ENCODE measurements at places on chromosomes 4 and X. TPM values are rescaled to one million over a fixed set of nuclear protein-coding genes. Genes with fewer than 3 reads are reported as not detected.

DNA sequence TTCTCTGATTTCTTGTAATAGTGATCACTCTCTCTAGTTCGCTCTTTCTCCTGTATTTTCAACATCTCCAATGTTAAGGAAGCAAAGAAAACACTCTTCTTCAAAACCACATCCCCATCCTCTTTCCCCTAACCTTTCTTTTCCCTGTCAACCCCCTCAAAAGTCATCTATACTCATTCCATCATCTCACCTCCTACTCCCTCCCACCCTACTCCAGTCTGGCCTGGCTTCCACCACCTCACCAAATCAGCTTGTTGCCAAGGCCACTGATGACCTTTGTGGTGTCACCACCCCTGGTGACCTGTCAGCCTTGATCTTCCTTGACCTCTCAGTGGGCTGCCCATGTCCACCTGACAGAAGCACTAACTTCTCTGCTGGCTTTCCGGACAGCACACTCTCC is 2.3 kb downstream of the FAM3A start:
- DNase-seq = no peak
- H3K4me3 ChIP-seq = no peak overlapping the region
- no peak overlapping the region for H3K27ac ChIP-seq
- peaks cover 10% of the 10 kb centered on the region for H3K4me1 ChIP-seq
- no peaks in the 10 kb centered on the region for H3K36me3 ChIP-seq

GRCh38 chr4:89723096-89723495 is 113.9 kb downstream of the SNCA start:
- H3K27ac ChIP-seq = no peak overlapping the region
- no peak for DNase-seq
- H3K4me3 ChIP-seq = no peak overlapping the region
- H3K4me1 ChIP-seq = no peaks in the 10 kb centered on the region
- no peaks in the 10 kb centered on the region for H3K36me3 ChIP-seq
- H3K27me3 ChIP-seq = no peaks in the 10 kb centered on the region

DNA sequence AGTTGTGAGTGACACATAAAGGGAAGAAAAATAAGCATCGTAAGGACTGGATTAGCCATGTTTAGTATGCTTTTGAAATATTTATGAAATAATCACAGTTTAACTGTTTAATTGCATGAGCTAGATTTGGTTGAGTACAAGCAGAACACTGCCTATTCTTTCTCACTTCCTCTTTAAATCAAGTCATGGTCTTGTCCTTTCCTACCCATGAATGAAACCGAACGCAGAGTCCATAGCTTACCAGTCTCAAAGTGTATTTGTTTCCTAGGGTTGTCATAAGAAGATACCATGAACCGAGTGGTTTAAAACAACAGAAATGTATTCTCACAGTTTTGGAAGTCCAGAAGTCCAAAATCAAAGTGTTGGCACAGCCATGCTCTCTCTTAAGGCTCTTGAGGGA is 684.0 kb upstream of the MAGEB2 start:
- DNase-seq = no peak
- H3K27me3 ChIP-seq = no peaks in the 10 kb centered on the region
- peaks cover 3% of the 10 kb centered on the region for H3K4me1 ChIP-seq
- H3K4me3 ChIP-seq = no peak overlapping the region

DNA sequence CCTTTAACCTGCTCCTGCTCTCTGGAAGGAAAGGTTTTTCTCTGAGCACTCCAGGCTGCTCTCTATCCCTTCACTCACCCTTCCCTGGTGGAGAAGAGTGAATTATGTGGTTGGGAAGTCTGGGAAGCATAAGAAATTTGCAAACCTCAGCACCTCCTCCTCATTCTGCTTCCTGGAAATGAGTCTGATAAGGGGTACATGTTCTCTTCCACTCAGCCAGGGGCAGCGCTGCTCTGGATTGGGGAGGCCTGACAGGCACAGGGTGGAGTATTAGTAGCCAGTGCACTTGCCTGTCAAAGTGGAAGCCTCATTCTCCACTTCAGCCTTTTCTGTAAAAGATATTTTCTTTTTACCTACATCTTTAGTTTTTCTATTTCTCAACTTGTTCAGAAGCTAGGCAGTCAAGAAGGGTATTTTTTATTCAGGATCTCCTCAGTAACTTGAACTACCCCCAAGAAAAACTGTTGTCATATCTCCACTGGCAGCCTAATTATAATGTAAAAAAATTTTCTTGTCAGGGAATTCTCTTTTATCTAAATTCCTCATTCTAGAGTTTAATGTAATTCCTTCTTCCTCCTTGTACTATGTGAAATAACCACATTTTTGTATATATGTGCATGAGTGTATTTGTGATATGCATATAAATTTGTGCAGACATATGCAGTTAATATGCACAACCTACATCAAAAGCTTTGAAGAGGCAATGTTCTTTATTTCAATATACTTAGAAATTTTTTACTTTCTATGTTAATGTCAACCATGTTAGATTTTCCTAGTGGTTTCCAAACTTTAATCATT is 15.3 kb downstream of the ADAMTS3 start:
- no peaks in the 10 kb centered on the region for H3K36me3 ChIP-seq
- no peak overlapping the region for H3K27ac ChIP-seq
- H3K4me1 ChIP-seq = no peaks in the 10 kb centered on the region
- H3K27me3 ChIP-seq = no peaks in the 10 kb centered on the region
- no peak for DNase-seq
- no peak overlapping the region for H3K4me3 ChIP-seq

DNA sequence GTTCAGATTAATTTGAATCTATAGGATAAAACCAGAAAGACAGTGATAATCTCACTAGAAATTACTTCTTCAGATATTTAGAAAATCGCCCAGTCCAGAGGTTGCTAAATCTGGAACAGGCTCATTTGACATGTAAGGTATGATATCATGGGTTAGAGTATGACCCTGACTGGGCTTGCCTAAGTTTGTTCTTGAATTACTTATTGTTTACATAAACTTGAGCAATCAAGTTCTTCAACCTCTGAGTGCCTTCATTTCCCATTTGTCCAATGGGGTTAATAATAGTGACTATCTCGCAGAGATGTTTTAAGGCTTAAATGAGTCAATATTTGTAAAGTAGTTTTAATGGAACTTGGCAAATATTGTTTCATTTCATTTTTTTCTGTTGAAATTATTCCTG is 1947.6 kb upstream of the IGFBP7 start:
- no peak for DNase-seq
- H3K4me3 ChIP-seq = no peak overlapping the region
- H3K27me3 ChIP-seq = no peaks in the 10 kb centered on the region

DNA sequence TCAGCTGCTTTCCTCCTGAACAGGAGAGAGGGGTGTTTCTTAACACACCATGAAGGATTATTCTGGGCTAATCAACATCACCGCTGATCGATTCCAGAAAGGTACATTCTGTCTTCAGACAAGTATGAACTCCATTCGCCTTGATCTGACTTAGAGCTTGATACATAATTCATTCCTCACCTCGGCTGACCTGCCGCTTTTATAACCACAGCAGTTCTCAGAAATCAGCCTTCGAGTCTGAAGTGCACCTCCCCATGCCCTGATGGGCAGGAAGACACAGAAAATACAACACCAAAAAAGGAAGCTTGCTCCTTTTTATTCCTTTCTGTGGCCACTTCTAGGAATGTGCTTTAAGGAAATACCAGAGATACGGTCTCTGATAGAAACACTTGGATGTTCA is 85.7 kb downstream of the JAKMIP1 start:
- H3K4me1 ChIP-seq = no peaks in the 10 kb centered on the region
- no peaks in the 10 kb centered on the region for H3K27me3 ChIP-seq
- no peaks in the 10 kb centered on the region for H3K36me3 ChIP-seq
- no peak overlapping the region for H3K4me3 ChIP-seq
- no peak overlapping the region for H3K27ac ChIP-seq

GRCh38 chr4:164706675-164707074 is 47.3 kb upstream of the SMIM31 start:
- H3K4me3 ChIP-seq = no peak overlapping the region
- no peaks in the 10 kb centered on the region for H3K4me1 ChIP-seq
- no peak for DNase-seq
- no peaks in the 10 kb centered on the region for H3K36me3 ChIP-seq

DNA sequence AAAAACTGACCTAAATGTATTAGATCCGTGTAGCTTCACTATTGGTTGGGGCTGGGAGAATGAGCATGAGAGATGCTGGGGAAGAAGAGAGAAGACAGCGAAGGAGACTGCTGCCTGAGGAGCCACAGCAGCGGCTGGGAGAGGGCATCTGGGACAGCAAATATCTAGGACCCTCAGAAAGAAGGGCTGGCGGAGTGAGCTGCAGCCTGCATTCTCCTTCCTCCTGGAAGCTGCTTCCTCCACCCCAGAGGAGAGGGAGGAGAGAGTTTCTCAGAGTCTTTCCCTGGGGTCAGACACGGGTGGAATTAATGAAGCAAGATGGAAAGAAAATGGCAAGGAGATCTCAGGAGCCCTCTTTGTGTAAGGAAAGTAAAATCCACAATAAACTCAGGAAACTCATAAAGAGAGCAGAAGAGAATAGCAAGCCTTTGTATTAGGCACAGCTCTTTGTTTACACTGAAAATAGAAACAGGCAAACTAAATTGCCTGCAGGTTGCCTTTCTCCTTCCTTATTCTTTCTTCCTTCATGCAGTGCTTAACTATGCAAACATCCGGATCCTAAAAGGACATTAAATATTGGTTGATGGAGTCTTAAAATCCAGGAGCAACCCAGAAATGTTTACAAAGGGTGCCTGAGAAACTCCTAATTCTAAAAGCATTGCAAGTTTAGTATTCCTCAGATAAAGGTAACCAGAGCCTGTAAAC is 130.3 kb upstream of the GALNT7 start:
- no peaks in the 10 kb centered on the region for H3K4me1 ChIP-seq
- no peak overlapping the region for H3K4me3 ChIP-seq
- no peaks in the 10 kb centered on the region for H3K27me3 ChIP-seq
- DNase-seq = no peak
- no peak overlapping the region for H3K27ac ChIP-seq

DNA sequence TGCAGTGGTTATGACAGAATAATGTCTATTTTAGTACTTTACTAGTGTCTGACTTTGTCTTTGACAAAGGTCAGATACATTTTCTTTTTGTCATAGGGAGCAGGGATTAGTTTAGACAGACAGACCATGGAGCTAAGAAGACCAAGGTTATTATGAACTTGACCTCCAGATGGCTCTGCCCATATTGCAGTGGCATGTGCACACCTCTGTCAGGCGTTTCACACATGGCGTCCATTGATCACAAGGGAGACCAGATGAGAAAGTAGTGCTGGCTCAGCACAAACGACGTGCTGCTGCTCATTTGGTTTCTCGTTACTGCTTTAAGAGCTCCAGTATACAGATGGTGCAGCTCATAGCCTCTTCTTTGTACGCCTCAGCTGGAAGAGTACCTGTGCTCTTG is 56.3 kb upstream of the HPSE start:
- no peaks in the 10 kb centered on the region for H3K36me3 ChIP-seq
- no peak overlapping the region for H3K4me3 ChIP-seq
- no peak for DNase-seq
- no peak overlapping the region for H3K27ac ChIP-seq

GRCh38 chr4:80709082-80709869 is 321.2 kb upstream of the BMP3 start:
- no peaks in the 10 kb centered on the region for H3K27me3 ChIP-seq
- no peak overlapping the region for H3K4me3 ChIP-seq
- H3K27ac ChIP-seq = no peak overlapping the region

DNA sequence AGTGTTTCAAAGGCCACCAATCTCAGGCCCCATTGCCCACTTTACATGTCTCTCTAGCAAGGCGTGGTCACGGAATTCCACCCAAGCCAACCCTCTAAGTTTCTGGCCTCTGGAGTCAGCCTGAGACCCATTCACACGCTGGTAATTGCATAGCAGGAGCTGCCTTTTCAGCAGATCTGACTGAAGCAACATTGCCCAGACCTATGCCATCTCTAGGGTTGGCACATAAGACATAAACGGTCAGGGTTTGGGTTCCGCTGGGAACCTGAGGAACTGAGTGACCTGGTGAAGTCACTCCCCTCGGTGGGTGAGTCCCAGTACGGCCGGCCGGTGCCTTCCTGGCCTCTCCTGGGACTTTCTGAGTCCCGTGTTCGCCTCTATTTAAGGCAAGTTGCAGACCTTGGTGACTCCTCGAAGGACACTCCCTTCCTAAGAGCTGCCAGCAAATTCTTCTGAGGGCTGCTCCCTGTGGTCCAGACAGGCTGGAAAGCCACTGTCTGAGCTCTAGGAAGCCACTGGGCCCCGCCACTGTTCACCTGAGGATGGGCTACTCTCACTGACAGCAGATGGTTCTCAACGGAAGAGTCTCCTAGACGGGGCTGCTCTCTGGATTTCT is 15.9 kb downstream of the CTAG1A start:
- H3K27me3 ChIP-seq = no peaks in the 10 kb centered on the region
- H3K36me3 ChIP-seq = no peaks in the 10 kb centered on the region
- H3K4me3 ChIP-seq = no peak overlapping the region
- peak; percentile 81 for DNase-seq
- H3K27ac ChIP-seq = peak overlapping the region; percentile 71

GRCh38 chr4:173380987-173381386 is 10.2 kb downstream of the SAP30 start:
- no peak for DNase-seq
- peaks cover 3% of the 10 kb centered on the region for H3K36me3 ChIP-seq
- H3K27me3 ChIP-seq = no peaks in the 10 kb centered on the region
- H3K4me1 ChIP-seq = no peaks in the 10 kb centered on the region
- H3K27ac ChIP-seq = no peak overlapping the region

- H3K4me1 ChIP-seq = no peaks in the 10 kb centered on the region
- H3K4me3 ChIP-seq = no peak overlapping the region
- no peaks in the 10 kb centered on the region for H3K27me3 ChIP-seq
- DNase-seq = no peak
Observed at GRCh38 chr4:47442980-47443379, 20.5 kb downstream of the COMMD8 start.

DNA sequence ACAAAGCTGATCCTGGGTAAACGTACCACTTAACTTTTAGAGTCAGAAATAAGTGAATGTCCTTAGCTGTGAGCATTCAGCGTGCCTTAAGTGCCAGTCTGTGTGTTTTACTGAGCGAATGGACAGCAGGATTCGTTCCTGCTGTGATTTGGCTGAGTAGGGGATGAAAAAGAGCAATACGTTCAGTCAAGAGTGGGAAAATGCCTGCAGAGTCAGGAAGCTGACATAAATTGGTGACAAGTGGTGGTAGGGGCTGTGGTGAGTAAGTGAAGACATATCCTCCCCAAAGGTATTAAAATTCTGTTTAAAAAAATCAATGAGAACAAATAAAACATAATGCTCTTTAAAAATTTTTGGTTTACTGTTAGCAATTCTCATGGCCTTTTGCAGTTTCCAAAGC is 56.6 kb upstream of the TNIP3 start:
- H3K4me1 ChIP-seq = no peaks in the 10 kb centered on the region
- H3K27me3 ChIP-seq = no peaks in the 10 kb centered on the region
- H3K36me3 ChIP-seq = no peaks in the 10 kb centered on the region
- H3K27ac ChIP-seq = no peak overlapping the region
- no peak for DNase-seq
- no peak overlapping the region for H3K4me3 ChIP-seq

- H3K27ac ChIP-seq = peak overlapping the region; percentile 92
- no peak overlapping the region for H3K4me3 ChIP-seq
- H3K27me3 ChIP-seq = no peaks in the 10 kb centered on the region
- H3K4me1 ChIP-seq = peaks cover 18% of the 10 kb centered on the region
- H3K36me3 ChIP-seq = peaks cover 21% of the 10 kb centered on the region
Observed at GRCh38 chr4:55447108-55447708, 51.5 kb downstream of the TMEM165 start.

ARMCX5 gene
- total RNA-seq = 8.1 TPM

POU4F2 gene
- not detected for total RNA-seq

ABLIM2 gene
- 0.36 TPM for total RNA-seq

SYNPO2 gene
- total RNA-seq = 4.7 TPM

GJB1 gene
- not detected for total RNA-seq

UPF3B gene
- 8.8 TPM for total RNA-seq

PLCXD1 gene
- total RNA-seq = 25.9 TPM

KDR gene
- 2.5 TPM for total RNA-seq

IBSP gene
- not detected for total RNA-seq

CXCL10 gene
- total RNA-seq = 12.9 TPM

FABP2 gene
- not detected for total RNA-seq

PAGE4 gene
- total RNA-seq = not detected

DMRTC1B gene
- total RNA-seq = not detected
